Putamen (tissue), 1 donor: ENCODE measurements at places on chromosomes 2 and 18.

DNA sequence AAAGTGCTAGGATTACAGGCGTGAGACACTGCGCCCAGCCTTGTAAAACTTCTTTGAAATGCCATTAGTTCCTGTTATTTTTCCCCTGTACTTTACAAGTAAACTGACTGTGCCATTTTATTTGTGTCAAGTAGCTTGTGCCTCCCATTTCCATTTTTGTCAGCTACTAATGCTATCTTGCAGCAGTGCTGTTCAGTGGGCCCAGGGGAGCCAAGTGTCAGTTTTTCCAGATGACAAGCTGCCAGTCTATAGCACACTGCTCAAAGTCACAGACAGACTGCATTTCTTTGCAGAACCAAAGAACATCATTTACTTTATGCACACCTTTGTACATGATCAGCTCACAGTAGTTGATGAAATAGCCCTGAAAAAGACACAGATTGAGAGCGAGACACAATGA is 901.3 kb upstream of the CDH2 start:
- DNase-seq: no peak

DNA sequence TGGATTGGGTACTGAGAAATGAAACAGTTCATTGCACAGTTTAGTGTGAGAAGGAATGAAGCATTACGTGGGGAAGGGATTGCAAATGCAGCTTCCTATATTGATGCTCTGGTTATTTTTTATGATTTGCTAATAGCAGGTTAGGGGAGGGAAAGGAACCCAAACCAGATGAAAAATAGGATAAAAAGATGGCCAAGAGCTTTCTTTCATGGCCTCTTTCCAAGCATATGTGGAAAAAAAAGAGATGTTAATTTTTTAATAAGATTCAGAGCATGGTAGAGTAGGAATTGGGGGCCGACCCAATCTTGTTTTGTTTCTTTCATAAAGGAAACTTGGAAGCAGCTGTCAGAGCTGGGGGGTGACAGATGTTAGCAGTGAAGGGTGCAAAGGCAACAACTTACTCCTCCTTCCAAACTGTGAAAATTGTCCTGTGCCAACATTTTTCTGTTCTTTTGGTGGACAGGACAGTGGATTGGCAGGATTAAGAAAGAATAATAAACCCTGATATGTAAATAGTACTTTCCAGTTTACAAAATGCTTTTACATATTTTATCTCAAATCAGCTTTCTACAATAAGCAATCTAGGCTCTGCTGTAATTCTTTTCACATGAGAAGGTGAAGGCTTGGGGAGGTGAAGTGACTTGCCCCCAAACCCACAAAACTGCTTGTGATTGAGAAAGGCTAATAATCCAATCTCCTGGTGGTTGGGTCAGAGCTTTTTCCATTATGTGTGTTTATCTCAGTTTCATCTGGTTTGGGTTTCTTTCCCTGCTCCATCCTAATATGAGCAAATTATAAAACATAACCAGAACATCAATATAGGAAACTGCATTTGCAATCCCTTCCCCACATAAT is 270.1 kb downstream of the ETAA1 start:
- DNase-seq: no peak

DNA sequence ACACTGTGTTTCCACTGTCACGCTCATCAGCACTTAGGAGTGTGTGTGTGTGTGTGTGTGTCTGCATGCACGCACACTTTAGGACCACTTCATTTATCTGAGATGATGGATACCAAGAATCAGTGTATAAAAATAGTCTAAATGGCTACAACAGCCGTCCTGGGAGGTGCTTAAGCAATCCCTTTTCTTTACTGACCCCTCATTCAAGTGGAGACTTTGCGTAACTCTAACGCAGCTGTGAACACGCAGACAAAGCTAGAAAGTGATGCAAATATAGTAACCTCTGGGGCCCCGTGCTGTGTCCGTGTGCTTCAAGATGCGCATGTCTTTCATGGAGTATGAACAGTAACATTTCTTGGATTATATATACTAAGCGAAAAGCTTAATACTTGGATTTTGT is 40.4 kb upstream of the RBM44 start:
- DNase-seq: no peak

DNA sequence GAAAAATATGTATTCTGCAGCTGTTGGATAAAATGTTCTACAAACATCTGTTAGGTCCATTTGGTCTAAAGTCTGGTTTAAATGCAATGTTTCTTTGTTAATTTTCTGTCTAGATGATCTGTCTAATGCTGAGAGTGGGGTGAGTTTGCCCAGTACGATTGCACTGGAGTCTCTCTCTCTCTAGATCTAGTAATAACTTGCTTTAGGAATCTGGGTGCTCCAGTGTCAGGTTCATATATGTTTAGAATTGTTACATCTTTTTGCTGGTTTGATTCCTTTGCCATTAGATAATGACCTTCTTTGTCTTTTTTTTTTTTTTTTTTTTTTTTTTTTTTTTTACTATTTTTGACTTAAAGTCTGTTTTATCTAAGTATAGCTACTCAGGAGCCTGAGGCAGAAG is 10.4 kb downstream of the GCC2 start:
- DNase-seq: no peak

GRCh38 chr2:186159101-186159500 is 327.0 kb upstream of the ZC3H15 start:
- no peak for DNase-seq

GRCh38 chr2:85248773-85249509 is 78.8 kb downstream of the TGOLN2 start:
- no peak for DNase-seq

DNA sequence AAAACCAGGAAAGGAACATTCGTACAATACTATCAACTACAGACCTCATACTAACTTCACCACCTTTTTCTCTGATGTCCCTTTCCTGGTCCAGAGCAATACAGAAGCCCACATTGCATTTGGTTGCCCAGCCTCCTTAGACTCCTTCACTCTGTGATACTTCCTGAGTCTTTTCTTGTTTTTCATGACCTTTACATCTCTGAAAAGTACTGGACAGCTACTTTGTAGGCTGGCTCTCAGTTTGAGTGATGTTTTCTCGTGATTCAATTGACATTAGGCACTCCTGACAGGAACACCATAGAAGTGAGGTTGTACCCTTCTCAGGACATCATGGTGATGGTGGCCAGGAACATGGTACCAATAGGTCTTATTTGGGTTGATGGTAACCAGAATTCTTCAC is 185.9 kb upstream of the SLC39A10 start:
- DNase-seq: no peak

DNA sequence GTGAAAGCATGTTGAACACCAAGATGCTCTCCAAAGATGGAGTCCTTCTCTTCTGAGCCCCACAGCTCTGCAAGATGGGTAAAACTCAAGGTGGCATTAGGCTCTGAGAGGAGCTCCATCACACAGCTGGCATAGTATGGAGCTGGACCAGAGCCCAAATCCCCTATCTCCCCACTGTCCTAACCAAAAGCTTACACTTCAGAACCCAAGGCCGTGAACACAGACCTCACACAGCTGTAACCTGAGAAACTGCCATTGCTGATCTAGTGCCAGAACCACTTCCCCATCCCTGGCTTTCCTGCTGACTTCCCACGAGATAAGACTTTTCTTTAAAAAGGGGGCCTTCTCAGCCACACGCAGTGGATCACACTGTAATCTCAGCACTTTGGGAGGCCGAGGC is 25.0 kb downstream of the TTC32 start:
- DNase-seq: no peak

DNA sequence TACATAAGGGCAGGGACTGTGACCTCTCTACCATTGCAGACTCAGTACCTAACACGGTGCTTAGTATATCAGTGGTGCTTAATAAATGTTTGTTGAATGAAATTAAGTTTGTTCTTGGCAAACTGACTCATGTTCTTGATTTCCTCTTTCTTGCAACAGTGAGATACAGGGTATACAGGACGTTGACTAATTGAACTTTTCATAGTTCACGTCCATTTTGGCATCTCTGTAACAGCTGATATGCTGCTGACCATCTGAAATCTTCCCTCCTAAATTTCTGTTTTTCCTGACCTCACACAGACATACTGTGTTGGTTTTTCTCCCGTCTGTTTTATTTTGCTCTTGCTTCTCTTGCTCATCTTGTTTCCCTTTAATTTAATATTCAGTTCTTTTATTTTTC is 44.2 kb downstream of the LHCGR start:
- no peak for DNase-seq

DNA sequence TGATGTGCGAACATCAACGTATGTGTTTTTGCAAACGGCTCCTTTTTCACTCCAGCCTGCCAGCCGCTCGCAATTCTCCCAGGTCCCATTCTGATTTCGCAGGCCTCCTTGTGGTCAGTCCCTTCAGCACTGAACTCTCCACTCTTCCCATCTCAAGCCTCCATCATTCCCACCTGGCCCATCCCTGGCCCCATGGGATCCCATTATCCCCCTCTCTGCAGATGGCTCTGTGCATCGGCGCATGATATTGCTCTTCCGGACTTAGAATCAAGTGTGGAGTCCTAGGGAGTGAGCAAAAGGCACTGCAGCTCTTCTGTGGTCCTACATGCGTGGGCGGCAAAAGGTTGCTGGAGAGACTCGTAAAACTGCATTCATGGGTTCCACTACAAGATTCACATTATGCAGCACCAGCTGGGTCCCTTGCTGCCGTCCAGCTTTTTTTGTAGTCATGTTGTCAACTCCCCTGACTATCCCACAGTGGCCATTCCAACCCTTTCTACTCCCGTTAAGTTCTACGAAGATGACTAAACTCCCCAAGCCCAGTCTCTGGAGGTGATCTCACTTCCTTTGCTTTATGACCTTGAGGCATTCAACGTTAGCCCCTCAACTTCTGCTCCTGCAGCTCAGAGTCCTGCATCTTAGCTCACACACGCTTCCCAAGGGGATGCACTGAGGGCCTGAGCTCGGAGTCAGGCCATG is 125.3 kb upstream of the NRP2 start:
- DNase-seq: no peak

DNA sequence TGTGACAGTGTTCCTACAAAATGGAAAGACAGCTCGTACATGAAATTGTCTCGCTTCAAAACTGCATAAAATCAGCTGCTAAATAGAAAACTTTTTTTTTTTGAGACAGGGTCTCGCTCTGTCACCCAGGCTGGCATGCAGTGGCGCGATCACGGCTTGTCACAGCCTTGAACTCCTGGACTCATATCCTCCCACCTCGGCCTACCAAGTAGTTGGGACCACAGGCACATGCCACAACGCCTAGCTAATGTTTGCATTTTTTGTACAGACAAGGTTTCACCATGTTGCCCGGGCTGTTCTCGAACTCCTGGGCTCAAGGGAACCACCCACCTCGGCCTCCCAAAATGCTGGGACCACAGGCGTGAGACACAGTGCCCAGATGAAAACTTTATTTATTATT is 3.2 kb downstream of the TXNL4A start:
- no peak for DNase-seq

DNA sequence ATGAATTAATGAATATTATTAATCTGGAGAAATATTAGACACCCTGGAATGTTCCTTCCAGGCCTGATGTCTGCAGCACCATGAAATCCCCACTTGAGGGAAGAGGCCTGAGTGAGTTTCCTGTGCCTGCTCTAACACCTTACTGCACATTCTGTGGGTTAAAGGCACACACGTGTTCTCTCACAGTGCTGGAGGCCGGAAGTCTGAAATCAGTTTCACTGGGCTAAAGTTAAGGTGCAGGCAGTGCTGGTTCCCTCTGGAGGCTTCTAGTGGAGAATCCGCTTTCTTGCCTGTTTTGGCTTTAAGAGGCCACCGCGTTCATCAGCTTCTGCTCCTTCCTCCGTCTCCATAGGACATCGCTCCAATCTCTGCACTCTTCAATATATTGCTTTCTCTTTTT is 48.7 kb downstream of the ACKR3 start:
- no peak for DNase-seq

DNA sequence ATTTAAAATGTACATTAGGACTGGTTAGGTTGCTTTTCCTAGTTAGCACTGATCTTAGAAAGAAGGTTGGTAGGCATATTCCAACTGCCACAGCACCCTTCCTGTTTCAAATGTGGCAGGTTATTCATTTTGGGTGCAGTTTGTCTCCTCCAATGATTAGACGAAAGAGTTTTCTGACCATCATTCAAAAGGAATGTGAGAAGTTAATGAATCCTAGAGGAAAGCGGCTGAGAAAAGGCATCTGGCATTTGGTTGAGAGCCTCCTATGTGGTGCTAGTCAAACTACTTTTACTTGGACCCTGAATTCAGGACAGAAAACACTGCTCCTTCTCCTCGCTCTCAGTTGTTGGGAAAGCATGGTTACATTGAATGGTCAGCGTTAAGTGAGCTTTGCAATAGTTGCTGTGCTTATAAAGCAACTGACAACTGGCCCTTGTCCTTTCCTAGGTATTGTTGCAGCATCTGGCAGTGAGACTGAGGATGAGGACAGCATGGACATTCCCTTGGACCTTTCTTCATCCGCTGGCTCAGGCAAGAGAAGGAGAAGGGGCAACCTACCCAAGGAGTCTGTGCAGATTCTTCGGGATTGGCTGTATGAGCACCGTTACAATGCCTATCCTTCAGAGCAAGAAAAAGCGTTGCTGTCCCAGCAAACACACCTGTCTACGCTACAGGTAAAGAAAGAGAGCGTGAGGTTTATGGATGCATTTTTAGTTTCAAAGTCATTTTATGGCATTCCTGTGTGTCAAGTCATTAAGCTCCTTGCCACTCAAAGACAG is 6.1 kb downstream of the TGIF1 start:
- DNase-seq: no peak

DNA sequence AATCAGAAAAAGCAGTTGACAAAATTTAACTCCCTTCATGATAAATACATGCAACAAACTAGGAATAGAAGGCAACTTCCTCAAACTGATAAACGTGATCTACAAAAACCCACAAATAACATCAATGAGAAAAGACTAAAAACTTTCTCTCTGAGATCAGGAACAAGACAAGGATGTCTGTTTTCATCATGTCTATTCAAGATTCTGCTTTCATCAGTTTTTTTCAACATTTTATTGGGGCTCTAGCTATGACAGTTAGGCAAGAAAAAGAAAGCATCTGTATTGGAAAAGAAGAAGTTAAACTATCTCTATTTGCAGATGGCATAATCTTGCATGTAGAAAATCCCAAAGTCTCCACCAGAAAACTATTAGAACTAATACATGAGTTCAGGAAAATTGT is 12.3 kb upstream of the CHST10 start:
- DNase-seq: no peak

DNA sequence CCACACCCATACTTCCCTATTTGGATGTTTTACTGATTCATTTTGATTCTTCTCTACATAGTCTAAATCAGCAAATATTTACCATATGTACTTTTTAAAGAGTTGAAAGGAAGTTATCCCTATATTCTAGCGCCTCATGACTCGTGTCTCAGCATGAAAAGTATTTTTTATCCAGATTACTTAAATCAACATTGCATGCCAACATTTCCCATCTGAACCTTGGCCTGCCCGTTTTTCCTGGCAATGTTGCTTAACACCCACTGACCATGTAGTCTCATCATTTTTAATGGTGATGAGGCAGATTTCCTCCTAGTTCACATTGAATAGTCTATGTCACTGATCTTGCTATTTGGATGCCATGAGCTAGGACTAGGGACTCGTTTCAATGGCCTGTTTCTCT is 13.2 kb upstream of the SCYGR5 start:
- DNase-seq: no peak

DNA sequence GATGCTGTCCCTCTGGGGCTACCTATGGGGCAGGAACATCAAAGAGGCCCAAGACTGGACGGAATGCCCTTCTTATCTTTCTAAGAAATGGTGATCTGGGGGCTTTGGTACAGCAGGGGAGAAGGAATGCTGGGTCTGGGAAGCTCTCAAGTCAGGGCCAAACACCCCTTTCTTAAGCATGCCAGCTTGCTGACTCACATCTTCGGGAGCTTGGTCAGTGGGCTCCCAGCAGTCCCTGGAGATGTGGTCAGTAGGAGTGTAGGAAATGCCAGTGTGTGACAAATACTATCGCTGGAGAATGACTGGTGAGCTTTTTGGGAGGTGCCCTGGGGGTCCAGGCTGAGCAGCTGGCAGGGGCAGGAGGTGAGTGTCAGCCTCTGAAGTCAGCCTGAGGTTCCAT is 105.0 kb upstream of the CDC42EP3 start:
- no peak for DNase-seq
